ENCODE measurements at places on chromosomes 11 and 22.

GRCh38 chr11:119377112-119377901, 4.2 kb downstream of the USP2 start:
- DNase-seq, result no peak

DNA sequence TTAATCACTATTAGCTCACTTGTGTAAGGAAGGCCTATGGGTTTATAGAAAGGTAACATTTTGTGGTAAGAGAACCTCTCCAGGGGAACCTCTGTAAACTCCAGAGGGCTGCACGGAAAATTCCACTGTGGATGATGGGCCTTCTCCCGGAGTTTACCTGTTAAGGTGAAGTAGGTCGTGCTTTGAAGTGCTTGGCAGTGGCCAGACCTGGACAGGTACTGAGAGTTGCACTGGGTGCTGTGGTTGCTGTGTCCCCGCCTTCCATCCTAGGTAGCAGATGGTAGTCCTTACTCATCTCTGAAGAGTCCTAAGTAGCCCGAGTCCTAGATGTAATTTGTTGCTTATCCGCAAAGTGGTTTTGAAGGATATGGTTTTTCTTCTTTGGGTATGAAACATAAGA, 133.4 kb downstream of the TEAD1 start:
- no peak for DNase-seq

DNA sequence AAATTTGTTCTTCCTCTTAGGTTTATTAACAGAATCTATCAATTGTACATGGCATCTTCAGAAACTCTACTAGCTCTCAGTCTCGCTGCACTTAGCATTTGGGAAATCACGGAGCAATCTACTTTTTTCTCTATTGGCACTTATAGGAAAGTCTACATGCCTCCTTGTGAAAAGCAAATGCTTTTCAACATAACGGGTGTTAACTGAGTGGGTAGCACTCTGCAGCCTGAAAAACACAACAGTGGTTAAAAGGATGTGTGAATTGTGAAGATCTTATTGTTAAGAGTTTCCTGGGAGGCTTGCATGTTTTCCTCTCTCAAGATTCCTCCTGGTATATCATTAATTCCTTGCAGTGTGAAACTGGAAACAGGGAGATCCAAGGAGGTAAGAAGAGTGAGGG, 204.2 kb upstream of the SESN3 start:
- no peak for DNase-seq

- DNase-seq, result no peak
Measured at GRCh38 chr11:16793511-16793910, 55.1 kb downstream of the C11orf58 start.

- no peak for DNase-seq
Measured at GRCh38 chr11:7485186-7486097, at the start of gene OLFML1. OLFML1 (plus strand) TSS chr11:7485506; CDS start chr11:7485876, 370 bp downstream.
